Fibroblast of the aortic adventitia (primary cell): ENCODE measurements at places on chromosomes 12 and 14.

DNA sequence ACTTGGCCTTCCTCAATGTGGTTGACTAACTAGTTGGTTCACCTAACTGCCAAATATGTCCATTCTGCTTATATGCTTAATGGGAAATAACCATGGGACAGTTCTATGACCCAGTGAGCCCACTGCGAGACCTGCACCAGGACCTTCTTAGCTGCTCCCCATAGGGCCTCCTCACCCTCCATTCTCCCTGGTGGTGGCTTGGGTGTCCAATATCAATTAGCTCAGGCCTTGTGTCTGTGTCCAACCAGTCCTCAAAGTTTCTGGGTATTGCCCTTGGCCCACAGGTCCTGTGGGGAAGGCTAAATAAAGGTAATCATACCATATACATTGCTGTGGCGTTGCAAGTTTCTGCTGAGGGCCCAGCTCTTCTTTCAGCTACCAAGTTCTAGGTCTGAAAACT lies 228.2 kb downstream of the PCNX1 start:
- no peak for DNase-seq

GRCh38 chr12:72510772-72511171 lies 238.6 kb downstream of the TRHDE start:
- DNase-seq = no peak

DNA sequence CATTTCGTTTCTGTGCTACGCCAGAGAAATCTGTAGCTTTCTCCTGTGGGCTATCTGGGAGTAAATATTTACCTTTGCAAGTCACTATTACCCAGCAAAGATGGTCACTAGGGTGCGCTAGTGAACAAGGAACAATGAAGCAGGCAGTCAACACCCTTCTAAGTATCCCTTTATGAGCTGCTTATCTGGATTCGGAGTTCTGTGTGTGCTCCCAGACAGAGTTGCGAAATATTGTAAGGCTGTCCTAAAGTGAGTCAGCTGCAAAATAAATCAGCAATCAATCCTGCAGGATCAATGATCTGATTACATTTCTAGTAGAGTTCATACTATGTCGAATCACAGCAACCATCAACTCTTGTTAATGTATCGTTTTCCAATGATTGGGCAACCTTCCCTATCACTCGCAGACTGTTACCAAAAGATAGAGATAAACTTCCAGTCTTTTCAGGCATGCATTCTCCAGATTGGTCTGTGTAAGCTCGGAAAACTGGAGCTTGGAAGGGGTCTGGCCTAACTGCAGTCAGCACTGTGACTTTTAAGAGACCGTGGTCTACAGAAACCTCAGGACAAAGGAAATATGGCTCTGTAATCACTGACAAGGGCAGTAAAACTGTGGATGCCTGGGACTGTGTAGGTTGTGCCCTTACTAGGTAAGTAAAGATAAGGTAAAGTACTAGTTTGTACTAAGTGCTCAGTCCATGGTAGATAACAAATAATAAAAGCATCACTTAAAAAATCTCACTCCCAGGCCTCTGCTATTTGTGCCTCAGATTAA lies 133.5 kb downstream of the KCNK10 start:
- peak; percentile 94 for DNase-seq

DNA sequence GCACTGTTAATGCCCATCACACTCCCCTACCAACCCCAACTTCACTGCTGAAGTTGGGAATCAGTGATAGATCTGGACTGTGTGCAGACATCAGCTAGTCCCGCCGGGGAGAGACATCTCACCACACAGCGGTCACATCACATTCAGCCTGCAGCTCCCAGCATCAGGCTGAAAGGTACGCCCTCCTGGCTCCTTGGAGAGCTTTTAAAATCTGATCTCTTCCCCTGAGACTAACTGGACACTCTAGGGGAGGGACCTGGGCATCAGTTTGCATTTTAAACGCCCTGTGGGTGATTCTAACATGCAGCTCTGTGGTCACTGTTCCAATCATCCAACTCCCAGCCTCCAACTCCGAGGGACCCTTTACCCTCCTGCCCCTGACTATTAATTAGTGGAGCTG lies 58.4 kb downstream of the CCDC85C start:
- no peak for DNase-seq

GRCh38 chr14:71113376-71113775 lies 206.1 kb downstream of the PCNX1 start:
- DNase-seq = peak; percentile 35

- no peak for DNase-seq
Measured at GRCh38 chr14:35285168-35286002, 6.8 kb upstream of the PSMA6 start.

- DNase-seq = no peak
Measured at GRCh38 chr14:76205708-76206107, 54.0 kb downstream of the GPATCH2L start.

DNA sequence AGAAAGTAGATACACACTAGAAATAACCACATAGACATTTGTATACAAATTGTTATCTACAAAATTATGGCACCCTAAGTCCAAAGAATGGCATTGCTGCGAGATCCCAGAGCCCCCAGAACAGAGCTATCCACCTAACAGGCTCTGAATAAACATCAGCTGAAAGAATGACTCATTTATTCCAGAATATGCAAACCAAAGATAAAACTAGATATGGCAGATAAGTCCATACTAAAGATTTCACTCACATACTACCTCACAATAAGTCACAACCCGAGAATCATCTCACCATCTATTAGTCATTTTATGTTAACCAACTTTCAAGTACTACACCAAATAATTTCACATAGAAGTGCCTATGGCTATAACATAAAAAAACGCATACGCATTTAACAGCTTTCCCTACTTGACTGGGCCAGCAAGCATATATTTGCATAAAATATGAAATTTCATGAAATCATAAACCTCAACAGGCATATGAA lies 5.6 kb downstream of the CNIH1 start:
- peak; percentile 94 for DNase-seq

DNA sequence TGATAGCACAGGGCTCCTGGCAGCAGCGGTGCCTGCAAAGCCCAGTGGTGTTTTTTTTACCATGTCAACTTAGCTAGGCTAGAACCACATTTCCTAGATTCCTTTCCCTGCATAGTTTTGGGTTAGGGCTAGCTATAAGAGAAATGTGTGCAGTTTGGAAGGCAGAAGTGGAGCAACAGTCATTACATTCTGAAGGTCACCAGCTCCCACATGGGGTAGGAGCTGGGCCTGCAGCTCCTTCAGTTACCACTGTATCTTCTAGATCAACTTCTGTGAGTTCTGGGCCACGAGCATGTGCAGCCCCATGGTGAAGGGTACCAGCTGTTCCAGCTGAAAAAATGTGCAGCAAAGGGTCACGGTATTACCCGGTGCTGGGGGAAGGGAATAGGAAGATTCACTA lies 2.3 kb upstream of the SLC25A3 start:
- no peak for DNase-seq

DNA sequence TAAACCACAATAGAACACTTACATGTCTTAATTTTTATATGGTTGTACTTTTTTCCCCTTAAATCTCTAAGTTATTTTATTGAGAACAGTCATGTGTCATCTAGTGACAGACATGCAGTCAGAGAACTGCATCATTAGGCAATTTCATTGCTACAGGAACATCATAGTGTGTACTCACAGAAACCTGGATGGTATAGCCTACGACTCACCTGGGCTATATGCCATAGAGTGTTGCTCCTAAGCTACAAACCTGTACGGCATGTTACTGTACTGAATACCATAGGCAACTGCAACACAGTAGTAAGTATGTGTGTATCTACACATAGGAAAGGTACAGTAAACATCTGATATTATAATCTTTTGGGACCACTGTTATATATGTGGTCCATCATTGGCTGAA lies 557.6 kb downstream of the PRKD1 start:
- DNase-seq = no peak

DNA sequence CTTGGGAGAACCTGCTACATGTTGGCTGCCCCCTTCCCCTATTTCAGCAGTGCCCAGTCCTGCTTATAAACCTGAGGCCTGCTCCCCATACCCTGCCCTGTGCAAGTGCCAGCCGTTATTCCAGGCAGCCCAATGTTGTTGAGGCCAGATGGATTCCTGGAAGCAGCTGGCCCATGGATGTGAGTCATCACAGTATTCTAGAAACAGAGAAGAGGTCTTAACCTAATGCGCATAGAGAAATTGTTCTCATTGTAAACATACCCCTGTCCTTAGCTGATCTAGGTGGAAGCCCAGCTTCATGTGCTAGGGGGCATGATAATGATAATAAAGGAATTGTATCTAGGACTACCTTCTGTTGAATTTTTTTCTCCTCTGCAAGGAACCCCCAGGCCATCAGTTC lies 69.7 kb downstream of the TSPAN11 start:
- DNase-seq = peak; percentile 28

DNA sequence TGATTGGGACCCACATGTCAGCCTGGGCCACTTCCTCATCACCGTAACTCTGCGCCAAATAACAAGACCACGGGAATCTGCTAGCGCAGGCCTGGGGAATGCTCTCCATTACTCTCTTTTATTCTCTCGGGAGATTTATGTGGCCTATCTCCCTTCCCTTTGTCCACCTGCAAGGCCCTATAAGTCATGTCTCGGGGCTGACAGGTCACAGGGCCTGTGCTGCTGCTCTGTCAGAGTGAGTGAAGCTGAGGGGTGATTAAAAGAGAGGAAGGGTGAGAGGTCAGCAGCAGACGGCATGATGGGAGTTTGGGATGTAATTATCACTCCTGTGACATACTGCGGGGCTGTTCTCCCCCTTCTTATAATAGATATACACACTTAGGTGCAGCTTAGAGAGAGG lies 26.2 kb upstream of the GPATCH2L start:
- DNase-seq = no peak

DNA sequence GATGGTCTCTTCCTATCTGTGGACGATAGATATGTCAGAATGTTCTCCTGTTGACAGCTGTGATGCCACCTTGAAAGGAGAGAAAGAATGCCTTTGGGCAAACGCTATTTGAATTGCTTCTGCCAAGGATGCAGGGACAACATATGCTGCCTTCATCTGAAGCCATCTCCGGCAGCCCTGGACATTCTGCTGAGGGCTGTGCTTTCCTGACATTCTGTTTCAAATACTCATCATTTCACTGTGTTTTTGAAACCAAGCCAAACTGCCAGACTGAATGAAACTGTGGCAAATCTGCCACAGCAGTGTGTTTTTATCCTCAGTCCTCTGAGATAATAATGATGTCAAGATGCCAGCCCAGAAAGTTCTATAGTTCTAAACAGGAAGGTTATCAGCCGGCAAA lies 85.8 kb upstream of the BCAT1 start:
- DNase-seq = no peak

GRCh38 chr14:68771631-68772030 lies 21.2 kb downstream of the ZFP36L1 start:
- no peak for DNase-seq

GRCh38 chr12:107322063-107322462 lies 228.7 kb upstream of the CRY1 start:
- DNase-seq = no peak

- DNase-seq = no peak
Measured at GRCh38 chr14:63322897-63323573, 4.3 kb upstream of the GPHB5 start.

GRCh38 chr14:68249661-68250451 lies 430.3 kb downstream of the RAD51B start:
- DNase-seq = peak; percentile 78

DNA sequence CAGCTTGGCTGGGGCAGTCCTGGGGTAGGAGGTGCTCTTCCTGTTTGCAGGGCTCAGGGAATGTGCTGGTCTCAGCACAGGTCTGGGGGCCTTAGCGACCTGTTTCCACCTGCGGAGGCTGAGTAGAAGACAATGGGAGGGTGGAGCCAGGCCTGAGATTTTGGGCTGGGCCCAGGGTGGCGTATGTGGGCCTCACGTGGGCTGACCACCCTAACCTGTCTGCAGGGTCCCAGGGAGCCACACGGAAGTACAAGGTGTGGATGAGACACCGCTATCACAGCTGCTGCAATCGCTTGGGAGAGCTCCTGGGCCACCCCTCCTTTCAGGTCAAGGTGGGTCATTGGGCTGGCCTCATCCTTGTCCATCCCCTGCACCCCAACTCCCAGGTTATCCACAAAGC lies 1.1 kb downstream of the NOC4L start:
- DNase-seq = no peak

- peak; percentile 32 for DNase-seq
Measured at GRCh38 chr14:35632676-35633075, 98.7 kb downstream of the INSM2 start.

DNA sequence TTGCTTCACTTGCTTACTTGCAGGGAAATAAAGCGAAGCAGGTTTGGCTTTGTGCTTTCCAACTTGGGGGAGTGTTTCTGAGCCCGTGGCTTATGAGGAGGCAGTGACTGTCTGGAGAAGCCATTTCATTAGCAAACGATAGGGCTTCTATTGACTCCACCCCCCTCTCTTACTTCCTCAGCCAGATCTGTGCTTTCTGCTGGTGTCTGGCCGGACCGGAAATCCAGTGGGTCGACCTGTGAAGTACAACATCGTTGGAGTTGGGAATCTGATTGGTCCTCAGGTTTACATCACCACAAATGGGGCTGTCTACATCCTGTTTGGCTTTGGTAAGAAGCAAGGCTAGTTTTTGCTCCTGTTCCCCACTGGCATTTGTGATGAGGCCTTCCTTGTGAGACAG lies 22.3 kb downstream of the FAM234B start:
- DNase-seq = no peak

DNA sequence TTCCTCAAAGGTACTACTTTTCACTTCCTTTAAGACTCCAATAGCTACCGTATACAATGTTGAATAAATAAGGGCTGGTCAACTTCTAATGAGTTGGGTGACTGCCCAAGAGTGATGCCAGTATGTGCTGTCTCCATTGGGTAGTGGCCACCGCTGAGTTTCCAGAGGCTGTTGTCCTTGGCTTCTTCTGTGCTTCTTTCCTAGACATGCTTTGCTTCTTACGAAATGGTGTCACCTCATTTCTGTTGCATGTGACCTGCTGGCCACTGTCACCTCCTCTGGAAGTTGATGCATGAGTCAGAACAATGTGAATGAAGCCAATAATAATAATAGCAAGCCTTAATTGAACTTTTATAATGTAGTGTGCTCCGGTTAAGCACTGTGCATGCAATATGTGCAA lies 7.5 kb upstream of the NID2 start:
- DNase-seq = peak; percentile 78

- no peak for DNase-seq
Measured at GRCh38 chr12:90593596-90594295, 361.2 kb downstream of the CCER1 start.

GRCh38 chr12:13101821-13102375 lies 1.6 kb downstream of the GSG1 start:
- no peak for DNase-seq

GRCh38 chr12:76883151-76883550 lies 4.3 kb upstream of the CSRP2 start:
- DNase-seq = peak; percentile 38

GRCh38 chr12:6647083-6647604 lies at the start of gene ACRBP:
Gene ACRBP, minus strand, starts transcription at chr12:6647432. Its CDS starts 66 bp downstream, at chr12:6647366.
- peak; percentile 50 for DNase-seq

DNA sequence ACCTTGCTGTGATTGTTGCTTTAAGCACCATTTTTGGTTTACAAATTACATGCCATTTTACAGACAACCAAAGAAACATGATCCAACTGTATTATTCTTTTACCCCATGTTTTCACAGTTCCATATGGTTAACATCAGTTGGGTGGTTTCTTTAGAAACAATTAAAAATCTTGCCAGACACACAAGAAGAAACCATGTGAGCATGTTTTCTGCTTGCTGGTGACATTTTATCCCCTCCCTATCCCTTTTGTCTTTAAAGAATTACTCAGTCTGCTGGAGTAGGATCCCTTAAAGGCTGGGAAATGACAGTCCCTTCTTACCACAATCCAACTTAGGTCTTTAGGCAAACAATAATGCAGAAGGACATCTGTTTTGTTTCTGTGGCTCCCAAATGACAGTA lies 121.8 kb upstream of the PLXNC1 start:
- no peak for DNase-seq
